ENCODE measurements at places on chromosomes 11 and 22.

DNA sequence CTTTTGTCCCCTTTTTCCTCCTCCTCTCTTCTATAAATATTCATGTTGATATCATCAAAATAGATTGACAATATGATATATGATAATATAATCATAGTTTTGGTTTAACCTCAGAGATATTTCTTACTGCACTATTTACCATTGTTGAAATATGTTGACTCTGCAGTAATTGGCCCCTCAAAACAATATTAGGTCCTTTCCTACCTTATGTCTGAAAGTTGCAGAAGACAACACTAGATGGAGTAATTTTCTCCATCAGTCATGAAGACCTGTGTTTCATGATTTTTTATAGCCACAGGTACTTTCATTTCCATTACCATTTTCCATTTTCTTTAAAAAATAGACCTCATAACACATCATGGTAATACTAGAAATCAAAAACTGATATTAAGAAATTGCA is 284.4 kb downstream of the LUZP2 start:
- no peak for DNase-seq

DNA sequence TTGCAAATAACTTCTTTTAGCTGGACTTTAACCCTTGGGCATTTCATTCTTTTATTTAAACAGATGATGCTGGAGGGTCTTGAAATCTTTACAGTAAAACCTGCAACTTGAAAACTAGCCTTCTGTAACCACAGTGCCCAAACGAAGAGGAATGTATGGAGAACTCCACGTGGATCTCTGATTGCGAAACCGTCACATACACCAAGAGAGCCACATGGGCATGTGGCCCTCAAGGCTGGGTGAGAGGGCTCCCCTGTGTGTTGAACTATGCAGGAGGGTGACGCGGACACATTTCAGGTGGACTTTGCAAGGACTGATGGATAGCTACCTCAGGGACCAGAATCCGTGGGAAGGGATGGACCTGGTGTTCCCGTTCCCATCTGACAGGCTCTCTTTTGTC is 30.6 kb downstream of the FAM118A start:
- DNase-seq: no peak

GRCh38 chr11:79241852-79242241 is 199.0 kb downstream of the TENM4 start:
- no peak for DNase-seq

DNA sequence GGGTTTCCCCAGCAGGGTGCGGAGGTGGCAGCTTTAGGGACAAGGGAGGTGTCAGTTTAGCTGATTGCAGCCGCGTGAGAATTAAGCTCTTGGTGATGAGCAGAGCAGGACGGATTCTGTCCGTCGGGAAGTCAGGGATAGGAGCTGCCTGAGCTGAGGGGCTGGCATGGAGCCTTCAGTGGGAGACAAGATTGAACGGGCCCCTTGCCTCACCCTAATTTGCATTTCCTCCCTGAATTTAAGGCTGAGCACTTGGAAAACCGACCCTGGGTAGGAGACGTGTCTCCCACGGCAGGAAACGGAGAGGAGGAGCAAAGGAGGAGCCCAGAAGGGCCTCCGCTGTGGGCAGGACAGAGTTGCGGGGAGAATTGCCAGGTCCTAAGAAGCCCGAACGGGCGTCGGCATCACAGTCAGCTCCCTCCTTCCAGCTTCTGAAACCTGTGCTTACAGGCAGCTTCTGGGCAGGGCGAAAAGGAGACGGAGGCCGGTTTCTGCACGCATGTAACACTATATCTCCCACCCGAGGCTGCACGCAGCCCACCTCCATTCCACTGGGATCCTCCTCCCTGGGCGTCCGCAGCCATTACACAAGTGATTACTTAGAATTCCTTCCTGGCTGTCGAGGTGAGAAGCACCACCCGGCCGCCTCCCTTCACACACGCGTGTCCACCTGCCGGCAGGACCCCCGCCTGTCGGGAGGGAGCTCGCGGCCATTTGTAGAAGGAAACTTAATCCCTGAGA is 345.8 kb downstream of the BRD1 start:
- DNase-seq: no peak

GRCh38 chr11:63767565-63768236 is 874 bp downstream of the ZFTA start:
- DNase-seq: peak; percentile 81

DNA sequence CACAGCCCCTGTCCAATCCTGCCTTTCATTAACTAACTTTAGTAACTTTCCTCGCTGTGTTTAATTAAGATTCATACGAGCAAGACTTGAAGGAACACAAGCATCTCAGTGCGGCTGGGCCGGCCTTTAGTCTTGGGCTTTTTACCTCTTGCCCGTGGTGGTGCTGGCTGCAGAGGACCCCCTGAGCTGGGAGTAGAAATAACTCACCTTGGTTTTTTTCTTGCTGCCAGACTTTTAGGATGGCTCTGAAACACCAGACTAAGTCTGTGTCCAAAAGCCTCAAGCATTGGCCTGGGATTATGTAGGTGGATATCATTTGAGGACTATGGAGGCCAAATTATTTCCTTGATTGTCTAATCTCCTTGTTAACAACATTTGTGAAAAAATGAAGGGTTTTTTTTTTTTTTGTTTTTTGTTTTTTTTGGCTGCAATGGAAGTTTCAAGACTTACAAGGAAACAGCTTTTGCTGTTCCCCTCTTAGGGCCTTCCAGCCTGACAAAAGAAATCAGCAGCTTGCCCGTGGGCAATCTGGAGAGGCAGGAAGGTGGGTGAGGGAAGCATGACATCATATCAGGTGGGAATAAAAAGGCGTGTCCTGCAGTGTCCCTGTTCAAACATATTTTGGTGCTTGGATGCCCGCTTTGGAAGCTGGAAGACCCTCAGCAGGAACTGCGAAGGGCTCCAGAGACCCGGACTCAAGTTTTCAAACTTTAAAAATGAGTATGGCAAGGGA is 44.0 kb downstream of the SMIM38 start:
- DNase-seq: no peak

- DNase-seq: no peak
Observed at GRCh38 chr22:23386822-23387580, 193.1 kb downstream of the IGLL1 start.

- DNase-seq: no peak
Observed at GRCh38 chr22:30490399-30490798, 15.1 kb downstream of the SEC14L4 start.
